ENCODE measurements at places on chromosomes 1 and 21.

GRCh38 chr21:29384683-29385359, 86.1 kb downstream of the BACH1 start:
- DNase-seq: no peak

GRCh38 chr1:201896951-201897391, 8.3 kb downstream of the SHISA4 start:
- no peak for DNase-seq

DNA sequence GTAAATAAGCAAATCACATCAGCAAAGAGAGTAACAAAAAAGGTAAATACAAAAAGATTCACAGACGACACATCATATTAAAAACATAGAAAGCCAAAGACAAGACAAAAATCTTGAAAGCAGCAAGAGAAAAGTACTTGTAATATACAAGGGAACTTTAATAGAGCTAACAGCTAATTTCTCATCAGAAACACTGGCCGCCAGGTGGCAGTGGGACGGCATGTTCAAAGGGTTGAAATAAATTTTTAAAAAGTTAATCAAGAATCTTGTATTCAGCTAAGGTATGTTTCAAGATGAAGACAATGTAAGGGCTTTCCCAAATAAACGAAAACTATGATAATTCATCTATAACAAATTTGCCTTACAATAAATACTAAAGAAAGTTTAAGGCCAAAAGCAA, 358.1 kb downstream of the LRRIQ3 start:
- no peak for DNase-seq

DNA sequence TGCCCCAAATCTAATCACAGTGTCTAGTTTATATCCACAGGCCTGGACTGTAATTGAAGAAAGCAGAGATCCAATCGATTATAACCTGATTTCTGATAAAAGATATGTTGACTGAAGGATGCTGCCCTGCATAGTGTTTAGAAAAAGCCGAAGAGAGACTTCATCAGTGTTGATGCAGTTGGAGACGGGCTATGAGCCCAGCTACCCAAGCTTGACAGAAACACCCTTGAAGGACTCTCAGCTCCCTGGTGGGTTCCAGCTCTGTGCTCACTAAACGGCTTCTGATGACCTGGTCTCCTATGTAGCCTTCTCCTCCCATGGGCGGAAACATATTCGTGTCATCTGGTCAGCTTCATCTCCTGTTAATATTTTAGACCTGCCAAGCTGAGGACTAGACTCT, 10.2 kb downstream of the FAM89A start:
- no peak for DNase-seq

GRCh38 chr1:3168678-3169077, 99.7 kb downstream of the PRDM16 start:
- DNase-seq: no peak

GRCh38 chr21:20083336-20083735, 914.9 kb upstream of the NCAM2 start:
- DNase-seq: no peak

- DNase-seq: no peak
Measured at GRCh38 chr1:27545271-27545670, 55.3 kb upstream of the WASF2 start.

DNA sequence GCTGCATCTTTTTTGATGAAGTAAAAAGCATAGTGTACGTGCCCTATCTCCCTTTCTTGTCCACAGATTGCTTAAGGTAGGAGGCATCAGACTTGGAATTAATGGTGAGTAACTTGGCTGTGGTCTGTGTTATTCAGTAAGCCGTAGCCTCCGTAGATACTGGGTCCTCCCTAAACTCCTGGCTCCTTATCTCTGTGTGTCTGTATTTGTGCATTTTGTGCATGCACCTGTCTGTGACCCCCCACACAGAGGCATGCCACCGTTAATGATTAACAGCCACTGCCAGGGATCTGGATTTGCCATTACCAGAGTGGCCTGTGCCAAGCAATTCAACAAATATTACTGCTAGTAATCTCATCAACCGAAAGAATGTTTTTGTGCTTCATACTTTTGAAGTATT, 31.9 kb downstream of the MAP3K21 start:
- no peak for DNase-seq

GRCh38 chr1:145887631-145888030, 2.0 kb upstream of the ANKRD35 start:
- no peak for DNase-seq

GRCh38 chr1:172460177-172460576, 16.3 kb upstream of the PIGC start:
- DNase-seq: no peak

GRCh38 chr1:54582566-54583306, 34.7 kb downstream of the ACOT11 start:
- no peak for DNase-seq

DNA sequence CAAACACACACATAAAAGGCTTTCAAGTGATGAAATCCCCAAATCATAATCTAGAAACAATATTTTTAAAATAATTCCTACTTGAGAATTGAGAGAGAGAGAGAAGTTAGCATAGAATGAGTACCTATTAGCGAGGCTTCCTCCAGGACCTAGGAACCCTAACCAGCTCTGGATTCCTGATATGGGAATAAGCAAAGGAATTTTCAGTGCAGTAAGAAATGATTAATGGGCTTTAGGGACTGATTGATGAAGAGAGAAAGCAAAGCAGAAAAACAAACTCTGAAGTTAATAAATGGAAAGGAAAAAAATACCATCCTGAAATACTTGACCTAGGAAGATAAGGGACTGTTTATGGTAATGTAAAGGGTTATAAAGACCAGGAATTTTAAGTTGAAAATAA, 60.6 kb downstream of the WARS2 start:
- DNase-seq: no peak

GRCh38 chr21:46000182-46000730, 18.7 kb downstream of the COL6A1 start:
- no peak for DNase-seq

DNA sequence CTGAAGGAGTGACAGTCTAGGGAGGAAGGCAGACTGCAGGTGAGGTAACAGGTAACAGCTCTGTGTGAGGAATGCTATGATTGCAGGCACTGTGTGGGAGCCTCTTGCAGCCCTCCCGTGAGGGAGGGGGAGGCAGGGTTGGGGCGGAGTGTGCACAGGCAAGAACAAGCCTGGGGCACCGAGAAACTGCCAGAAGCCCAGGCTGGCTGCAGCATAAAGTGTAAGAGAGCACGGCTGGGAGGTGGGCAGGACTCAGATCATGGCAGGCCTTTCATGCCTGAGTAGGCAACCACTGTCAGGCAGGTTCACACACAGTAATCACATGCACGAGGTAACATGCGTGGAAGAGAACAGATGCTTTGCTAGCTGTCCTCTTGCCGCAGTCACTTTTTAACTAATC, 11.3 kb upstream of the RHEX start:
- DNase-seq: peak; percentile 67

GRCh38 chr1:233359905-233360304, 32.4 kb downstream of the MAP3K21 start:
- no peak for DNase-seq

DNA sequence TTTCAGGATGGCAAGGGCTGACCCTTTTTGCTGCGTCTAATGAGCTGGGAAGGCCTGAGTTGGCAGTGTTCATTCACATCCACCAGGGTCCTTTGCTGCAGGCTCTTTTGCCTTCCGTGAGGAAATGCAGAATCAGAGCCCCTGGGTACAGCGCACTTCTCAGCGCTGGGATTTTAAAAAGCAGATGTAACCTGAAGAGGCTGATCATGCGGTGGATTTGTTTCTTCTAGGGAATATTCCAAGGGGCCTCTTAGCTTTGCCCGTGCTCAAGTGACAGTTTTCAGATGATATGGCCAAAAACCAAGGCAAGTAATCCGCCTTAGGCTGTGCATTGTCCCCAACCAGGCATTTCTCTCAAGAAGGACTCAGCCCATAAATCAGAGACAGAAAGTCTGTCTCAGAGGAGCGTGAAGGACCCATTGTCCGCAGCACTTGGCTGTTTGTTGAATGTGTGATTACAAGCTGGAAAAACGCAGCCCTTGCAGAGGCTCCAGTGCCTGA, 237.6 kb downstream of the PTPRC start:
- no peak for DNase-seq

DNA sequence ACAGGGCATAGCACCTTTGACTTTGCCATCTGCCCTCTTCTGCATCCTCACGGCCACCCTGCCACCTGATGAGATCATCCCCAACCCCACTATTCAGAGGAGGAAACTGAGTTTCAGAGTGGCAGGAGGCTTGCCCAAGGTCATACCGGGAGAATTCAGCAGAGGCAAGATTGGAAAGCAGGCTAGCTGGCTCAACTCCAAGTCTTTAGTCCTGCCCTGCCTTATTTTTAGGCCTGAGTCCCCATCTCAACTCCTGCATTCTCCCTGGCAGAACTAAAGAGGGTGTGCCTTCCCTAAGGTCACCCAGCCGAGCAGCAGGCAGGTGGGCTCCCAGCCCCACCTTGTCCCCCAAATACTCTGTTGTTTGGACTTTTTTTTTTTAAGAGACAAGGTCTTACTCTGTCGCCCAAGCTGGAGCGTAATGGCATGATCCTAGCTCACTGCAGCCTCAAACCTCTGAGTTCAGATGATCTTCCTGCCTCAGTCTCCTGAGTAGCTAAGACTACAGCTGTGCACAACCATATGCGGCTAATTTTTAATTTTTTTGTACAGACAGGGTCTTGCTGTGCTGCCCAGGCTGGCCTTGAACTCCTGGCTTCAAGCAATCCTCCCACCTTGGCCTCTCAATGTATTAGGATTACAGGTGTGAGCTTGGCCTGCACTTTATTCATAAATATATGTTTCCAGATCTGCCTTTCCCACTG, 13.8 kb upstream of the FGR start:
- DNase-seq: no peak

DNA sequence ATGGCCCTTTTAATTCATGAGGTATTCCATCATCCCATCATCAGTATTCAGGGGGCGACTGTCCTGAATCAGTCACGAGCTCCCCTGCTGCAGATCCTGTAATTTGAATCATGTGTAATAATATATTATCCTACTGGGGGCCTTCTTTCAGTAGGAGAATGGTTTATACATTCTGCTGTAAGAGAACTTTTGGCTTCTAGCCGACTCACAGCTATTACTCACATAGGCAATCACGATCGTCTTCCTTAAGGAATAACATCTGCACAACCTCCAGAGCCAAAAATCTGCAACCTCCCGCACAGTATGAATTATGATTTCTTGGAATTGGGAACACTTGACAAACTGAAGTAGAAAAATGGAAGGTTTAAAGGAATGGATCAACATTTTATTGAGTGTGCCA, 343.0 kb downstream of the USP25 start:
- no peak for DNase-seq

- DNase-seq: no peak
Measured at GRCh38 chr1:230012741-230013140, 54.3 kb upstream of the GALNT2 start.

DNA sequence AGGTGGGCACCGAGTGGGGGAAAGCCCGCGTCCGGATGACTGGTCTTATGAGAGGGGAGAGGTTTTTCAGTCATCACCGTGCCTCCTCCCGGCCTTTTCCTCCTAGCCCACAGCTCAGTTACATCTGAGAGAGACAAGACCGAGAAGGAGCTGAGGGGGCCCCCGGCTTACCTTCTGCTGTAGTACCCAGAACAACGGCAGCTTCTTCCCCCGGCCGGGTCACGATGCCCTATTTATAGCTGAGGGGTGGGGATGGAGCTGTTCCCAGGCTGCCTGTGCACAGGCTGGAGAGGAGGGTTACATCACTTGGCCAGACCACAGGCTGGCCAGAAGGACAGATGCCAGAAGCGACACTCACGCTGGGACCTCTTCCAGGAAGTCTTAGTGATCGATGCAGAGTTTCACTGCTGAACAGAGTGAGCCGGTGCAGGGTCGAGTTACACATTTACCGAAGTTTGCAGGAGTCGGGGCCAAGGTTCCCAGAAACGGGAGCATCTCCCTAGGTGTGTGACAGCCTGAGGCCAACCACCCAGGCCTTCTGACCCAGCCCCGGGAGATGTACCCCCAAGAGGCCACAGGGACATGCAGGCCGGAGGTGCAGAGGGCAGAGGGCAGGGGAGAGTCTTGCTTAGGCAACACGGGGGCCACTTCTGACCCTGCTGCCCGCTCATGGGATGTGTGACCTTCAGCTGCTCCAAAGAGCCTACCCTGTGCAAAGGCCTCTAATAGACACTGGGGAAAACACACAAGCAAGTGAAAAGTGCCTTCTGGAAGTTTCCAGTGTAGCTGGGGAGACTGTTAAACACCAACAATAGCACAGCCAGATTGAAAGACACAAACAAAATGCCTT, at the start of gene AGT:
TSS of gene AGT (minus strand) at position 208 of the 850 bp plus-strand sequence. CDS start 3,299 bp downstream, outside the sequence.
- DNase-seq: no peak

DNA sequence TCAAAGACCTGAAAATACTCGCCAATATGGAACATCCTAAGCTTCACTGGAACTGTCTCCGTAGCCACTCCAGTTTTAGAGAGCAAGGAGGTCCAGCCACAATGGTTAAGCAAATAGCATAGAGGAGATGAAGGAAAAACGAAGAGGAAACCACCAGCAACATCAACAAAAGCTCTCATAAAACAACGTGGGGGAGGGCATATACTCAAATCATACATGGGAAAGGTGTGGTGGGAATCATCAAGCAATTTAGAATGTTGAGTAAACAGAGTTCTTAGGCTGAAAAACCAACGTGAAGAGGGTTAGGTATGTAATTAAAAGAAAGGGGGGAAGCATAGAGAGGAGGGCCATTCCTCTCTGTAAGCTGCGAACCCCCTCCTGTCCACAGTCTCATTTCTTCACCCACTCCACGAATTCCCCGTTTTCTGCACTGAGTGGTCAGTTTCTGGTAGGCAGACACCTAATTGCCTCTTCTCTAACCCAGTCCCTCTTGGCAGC, 1.0 kb downstream of the TMEM59 start:
- DNase-seq: no peak

DNA sequence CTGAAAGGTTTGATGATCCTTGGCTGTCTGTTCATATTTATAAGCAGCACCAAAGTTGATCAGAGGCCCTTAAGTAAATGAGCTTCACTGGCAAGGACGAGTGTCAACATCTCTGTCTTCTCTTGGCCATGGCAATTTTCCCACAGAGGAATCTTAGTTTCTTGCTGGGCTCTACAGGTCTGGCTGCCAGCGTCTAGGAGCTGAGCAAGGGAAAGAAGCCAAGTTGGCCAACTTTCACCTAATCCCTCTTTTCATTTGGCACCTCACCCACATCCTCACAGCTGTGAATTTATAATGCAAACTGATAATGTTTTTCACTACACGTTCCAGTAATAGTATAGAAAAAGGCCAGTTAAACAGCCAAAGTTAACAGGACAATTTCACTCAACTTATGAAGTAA, 99.0 kb upstream of the LBR start:
- DNase-seq: no peak

GRCh38 chr1:180777072-180777689, 135.5 kb upstream of the KIAA1614 start:
- DNase-seq: no peak

DNA sequence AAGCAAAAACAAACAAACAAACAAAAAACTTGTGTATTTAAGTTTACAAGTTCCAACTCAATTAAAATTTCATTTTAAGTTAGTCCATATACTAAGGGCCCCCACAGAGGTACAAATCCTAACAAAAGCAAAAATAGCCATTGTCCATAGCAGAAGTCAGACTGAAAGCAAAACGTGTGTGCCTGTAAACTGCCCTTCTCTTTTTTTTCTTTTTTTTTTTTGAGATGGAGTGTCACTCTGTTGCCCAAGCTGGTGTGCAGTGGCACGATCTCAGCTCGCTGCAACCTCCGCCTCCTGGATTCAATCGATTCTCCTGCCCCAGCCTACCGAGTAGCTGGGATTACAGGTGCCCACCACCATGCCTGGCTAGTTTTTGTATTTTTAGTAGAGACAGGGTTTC, 11.6 kb upstream of the IFNGR2 start:
- DNase-seq: no peak

All from NCI-H187 treated with DMSO at 0.1 percent for 48 hours (cell line).